Pulmonary artery endothelial cell (primary cell): ENCODE measurements at places on chromosomes 3 and 15. TPM values are rescaled to one million over a fixed set of nuclear protein-coding genes. Genes with fewer than 3 reads are reported as not detected.

Gene FGF7
- 0.14 TPM in 1 of 2 replicates, not detected in the other for total RNA-seq

DNA sequence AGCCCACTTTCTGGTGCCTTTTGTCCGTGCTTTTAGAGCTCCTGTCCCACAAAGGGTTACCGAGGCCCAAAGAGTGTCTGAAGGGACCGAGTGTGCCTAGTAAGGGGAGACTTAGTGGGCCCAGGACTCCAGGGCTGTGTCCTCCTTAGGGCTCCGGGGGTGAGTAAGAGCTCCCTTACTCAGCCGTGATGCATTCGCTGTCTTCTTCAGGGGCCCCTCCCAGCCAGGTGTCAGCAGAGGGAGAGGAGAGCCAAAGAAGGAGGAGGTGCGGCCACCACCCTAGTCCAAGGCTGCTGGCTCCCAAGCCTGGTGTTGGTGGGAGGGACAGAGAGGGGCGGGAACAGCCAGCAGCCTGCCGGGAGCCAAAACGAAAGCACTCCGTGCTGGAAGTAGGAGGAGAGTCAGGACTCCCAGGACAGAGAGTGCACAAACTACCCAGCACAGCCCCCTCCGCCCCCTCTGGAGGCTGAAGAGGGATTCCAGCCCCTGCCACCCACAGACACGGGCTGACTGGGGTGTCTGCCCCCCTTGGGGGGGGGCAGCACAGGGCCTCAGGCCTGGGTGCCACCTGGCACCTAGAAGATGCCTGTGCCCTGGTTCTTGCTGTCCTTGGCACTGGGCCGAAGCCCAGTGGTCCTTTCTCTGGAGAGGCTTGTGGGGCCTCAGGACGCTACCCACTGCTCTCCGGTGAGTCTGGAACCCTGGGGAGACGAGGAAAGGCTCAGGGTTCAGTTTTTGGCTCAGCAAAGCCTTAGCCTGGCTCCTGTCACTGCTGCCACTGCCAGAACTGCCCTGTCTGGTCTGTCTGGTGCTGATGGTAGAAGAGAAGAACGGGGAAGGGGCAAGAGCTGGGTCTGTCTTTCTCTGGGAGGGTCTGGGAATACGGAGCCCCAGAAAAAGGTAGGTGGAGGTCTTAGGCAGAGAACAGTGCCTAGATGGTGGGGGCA lies at the start of gene IL17RC:
TSS of gene IL17RC (plus strand) at position 365 of the 947 bp plus-strand sequence. CDS start at position 583, 218 bp downstream.
- DNase-seq: no peak

- DNase-seq: no peak
Observed at GRCh38 chr3:110575702-110576101, 495.9 kb upstream of the NECTIN3 start.

DNA sequence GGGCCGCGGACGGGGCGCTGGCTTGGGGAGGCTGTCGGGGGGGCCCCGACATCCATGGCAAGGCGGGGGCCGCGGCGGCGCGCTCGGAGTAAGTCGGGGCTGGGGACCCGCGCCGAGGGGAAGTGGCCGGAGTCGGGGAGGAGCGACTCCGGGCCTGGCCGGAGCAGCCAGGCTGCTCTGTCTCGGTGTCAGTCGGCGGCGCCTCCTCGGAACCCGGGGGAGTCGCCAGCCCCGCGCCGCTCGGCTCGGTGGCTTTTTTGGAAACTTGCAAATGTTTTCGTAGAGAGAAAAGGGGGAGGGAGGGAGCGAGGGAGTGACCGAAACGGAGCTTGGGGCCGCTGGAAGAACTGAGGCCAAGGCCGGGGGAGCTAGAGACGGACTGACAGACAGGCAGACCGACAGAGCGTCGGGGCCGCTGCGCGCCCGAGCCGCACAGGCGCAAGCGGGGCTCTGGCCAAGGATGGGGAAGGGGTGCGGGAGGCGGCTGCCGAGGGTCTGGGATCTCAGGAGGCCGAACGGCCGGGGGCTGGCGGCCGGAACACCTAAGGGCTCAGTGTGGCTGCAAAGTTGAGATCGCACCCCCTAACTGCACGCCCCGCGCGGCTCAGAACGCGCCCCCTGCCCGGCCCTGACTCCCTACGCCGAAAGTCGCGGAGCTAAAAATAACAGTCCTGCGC lies 5.0 kb downstream of the PTH1R start:
- no peak for DNase-seq

Gene KBTBD12
- not detected in 2 replicates for total RNA-seq

Gene CAMK1
- 46.7 and 50.6 TPM in 2 replicates for total RNA-seq

DNA sequence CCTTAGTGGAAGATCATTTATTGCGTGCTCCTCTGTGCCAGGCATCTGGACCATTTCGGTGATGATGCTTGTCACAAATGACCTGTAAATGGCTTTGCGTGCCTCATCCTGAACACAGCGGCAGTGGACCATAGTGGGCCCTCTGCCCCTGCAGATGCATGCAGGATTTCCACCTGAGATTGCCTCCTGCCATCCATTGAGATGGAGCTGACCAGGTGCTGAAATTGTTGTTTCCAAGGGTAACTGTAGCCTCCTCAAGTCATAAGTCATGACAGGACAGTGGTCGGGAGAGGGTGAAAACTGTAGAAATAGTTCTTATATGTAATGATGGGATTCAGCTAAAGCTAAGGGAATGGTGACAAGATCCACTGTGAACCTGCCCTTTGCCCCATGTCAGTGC lies 35.5 kb downstream of the CLSTN2 start:
- no peak for DNase-seq

DNA sequence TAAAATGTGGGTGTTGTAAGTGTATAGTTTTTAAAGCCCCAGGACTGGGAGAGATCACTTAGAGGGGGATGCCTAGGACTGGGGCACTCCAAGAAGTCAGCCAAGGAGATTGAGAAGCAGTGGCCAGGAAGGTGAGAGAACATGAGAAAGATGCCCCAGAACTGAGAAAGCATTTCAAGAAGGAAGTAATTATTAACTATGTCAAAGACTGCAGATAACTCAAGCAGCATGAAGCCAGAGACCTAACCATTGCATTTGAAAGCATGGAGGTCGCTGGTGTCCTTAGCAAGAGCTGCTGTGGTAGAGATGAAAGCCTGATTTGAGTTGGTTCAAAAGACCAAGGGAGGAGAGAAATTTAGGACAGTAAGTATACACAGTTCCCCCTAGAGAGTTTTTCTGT lies 30.6 kb upstream of the SLC2A2 start:
- DNase-seq: no peak

- DNase-seq: no peak
Observed at GRCh38 chr3:169475978-169476698, 187.4 kb downstream of the MECOM start.
